Stimulated activated CD8-positive, alpha-beta memory T cell treated with anti-CD3 and anti-CD28 coated beads, Interleukin-4, amount 100 ng/mL, for 4 hours (primary cell): ENCODE measurements at places on chromosomes 7 and 10.

- no peak for DNase-seq
Measured at GRCh38 chr7:17007841-17008240, 126.1 kb upstream of the AGR3 start.

DNA sequence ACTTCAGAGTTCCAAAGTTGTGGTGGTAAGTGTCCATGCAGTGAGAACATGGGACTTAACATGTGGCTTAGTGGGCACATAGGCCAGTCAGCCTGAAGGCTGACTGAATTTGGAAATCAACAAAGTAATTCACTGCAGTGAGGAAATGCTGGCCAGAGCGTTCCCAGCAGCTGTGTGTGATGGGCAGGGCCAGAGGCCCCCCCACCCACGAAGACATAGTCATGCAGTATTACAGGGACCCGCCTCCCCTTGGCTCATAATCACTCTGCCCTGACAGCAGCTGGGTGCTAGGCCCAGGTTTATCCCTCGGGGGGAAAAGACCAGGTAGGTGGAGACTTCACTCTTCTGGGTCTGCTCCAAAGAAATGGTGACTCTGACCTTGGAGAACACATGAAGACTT, 33.7 kb downstream of the HTR5A start:
- DNase-seq = no peak

GRCh38 chr10:44822966-44823365, 88.2 kb upstream of the TMEM72 start:
- no peak for DNase-seq

DNA sequence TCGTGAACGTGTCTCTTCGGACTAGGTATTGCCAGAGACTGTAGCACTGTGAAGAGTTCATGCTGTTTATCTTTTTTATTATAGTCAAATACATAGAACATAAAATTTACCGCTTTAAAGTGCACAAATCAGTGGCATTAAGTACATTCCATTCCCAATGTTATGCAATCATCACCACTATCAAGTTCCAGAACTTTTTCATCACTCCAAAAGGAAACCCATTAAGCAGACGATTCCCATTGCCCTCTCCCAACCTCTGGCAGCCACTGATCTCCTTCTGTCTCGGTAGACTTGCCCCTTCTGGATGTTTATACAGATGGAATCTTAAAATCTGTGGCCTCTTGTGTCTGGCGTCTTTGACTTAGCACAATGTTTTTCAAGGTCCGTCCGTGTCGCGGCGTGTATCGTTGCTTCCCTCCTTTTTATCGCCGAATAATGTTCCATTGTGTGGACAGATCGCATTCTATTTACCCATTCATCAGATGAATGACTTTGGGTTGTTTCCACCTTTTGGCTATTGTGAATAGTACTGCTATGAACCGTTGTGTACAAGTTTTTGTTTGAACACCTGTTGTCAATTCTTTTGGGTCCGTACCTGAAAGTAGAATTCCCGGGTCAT, 2.7 kb downstream of the PROSER2 start:
- DNase-seq = no peak

GRCh38 chr7:36295090-36295489, 94.6 kb upstream of the ANLN start:
- no peak for DNase-seq

DNA sequence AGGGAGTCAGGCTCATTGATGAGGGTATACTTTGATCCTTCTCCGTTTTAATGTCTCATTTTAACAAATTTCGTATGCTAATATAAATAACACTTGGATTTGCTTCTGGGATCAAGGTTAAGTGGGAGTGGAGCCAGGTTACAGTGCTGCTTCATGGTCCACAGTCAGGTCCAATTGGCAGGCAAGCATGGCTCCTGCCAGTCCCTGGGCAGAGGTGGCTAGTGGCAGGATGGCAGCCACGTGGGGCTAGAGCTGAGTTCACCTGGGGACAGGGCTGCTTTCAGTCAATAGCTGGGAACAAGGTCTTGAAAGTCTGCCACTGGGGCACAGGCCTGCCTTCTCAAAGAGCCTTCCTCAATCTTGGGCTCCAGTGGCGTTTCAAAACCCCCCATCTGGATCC, 16.0 kb upstream of the VWA2 start:
- no peak for DNase-seq

- DNase-seq = no peak
Measured at GRCh38 chr7:117949232-117949631, 76.0 kb upstream of the CTTNBP2 start.

DNA sequence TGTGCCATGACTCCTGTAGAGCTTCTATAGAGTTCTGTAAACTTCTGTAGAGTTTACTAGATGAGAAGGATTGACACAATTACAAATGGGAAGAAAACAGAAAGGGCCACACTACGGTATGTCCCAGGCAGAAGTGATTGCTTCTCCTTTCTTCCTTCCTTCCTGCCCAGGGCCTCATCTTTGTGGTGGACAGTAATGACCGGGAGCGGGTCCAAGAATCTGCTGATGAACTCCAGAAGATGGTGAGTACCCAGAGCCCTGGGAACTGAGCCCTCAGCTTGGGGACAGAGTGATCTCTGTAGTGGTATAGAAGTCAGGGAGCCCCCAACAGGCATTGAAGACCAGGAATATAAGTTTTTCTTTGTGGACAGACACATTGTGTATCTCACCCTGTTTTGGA, 1.7 kb downstream of the ARF5 start:
- DNase-seq = no peak

GRCh38 chr10:22315455-22316285, 518 bp upstream of the COMMD3 start:
- DNase-seq = no peak

- DNase-seq = no peak
Measured at GRCh38 chr10:117476281-117476680, 66.3 kb upstream of the EMX2 start.

GRCh38 chr10:30705101-30705624, 75.6 kb upstream of the LYZL2 start:
- DNase-seq = no peak

- DNase-seq = no peak
Measured at GRCh38 chr7:20520530-20520929, 94.9 kb upstream of the ABCB5 start.

DNA sequence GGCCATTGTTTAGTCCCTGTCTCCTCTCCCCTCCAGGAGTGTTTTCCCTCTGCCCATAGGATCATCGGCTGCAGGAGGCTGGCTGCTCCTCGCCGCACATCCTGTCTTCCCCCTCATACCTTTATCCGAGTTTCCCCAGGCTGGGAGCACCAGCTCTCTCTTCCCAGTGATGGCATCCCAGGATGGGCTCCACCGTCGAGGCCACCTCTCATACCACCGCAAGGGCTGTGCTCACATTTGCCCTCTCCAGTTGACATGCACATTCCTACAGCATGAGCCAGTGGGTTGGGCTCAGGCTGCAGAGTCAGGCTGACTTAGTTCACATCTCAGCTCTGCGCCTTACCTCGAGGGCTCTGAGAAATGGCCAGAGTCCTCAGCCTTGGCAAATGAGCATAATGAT, 12.1 kb downstream of the HKDC1 start:
- DNase-seq = no peak

GRCh38 chr10:90363799-90364483, 493.9 kb downstream of the HTR7 start:
- DNase-seq = no peak

DNA sequence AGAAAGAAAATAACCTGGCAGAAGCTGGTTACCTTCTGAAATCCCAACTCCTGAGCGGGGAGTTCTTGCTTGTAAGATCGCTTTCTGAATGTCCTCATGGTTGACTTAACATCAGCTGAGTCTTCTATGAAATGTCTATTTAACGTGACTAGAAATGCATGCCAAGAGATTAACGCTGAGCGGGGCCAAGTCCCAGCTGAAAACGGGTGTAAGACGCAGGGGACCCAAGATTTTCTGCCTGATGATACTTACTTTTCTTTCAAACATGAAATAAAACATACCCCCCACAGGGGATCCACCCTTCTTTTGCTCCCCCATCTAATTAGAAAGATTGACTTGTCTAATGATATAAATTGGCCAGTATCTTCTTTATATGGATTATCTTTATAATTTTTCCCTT, 14.9 kb downstream of the OR9A2 start:
- no peak for DNase-seq

DNA sequence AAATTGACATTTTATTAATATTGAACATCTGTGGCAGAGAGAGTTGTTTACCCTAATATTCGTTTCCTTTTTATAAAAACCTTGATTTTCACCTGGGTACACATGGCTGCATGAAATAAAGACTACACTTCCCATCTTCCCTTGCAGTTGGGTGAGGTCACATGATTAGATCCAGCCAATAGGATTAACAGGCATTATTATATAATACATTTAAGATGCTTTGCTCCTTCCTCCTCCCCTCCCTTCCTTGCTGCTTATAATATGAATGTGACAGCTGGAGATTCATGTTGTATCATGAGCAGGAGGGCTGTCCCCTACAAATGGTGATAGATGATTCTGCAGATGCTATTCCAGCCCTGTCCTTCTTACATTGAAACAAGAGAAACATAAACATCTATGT, 146.6 kb downstream of the SH2D4B start:
- no peak for DNase-seq

DNA sequence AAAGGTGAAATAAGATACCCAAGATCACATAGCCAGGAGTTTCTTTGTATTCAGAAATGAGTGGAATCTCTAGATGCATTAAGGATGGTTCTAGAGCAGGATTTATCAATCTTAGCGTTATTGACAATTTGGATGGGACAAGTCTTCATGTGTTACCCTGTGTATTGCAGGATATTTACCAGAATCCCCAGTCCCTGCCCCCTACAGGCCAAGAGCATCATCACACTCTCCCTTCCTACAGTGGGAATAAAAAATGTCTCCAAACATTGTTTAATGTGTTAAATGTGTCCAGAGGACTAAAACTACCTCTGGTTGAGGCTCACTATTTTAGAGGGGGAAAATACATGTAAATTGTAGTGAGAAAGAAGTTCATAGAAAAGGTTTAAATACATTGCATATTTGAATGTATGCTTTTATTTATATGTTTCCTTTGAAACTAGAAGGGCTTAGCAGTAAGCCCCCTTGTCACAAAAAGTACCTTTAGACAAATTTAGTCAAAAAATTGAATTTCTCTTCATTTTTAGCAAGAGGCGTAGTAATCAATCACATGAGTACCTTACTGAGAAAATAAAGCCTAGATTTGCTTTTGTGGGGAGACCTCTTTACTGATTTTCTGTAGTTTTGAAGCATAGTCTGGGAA, 141.2 kb downstream of the MLLT10 start:
- peak; percentile 4 for DNase-seq

DNA sequence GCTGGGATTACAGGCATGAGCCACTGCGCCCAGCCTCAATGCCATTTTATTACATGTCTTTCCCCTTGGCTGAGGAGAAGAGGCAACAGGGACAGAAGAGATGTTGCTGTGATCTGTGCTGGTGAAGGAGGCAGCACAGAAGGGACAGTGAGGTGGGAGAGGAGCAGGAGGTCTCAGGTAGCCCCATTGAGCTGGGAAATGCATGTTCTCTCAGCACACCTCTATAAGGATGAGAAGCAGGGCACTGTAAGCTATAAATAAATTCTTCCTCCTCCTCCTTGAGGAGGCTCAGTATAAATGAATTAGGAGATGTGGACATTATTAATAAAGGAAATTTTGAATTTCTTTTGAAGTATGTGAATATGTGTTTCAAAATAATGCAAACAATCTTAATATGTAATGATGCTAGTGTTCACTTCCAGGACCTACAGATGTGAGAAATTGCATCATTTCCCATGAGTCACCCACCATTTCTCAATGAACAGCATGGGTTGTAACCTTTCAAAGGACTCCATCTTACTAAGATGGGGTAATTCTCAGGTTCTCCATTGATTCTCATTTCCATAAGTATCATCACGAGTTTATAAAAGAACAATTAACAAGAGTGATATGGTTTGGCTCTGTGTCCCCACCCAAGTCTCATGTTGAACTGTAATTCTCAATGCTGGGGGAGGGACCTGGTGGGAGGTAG, 88.9 kb upstream of the ODAD2 start:
- no peak for DNase-seq

DNA sequence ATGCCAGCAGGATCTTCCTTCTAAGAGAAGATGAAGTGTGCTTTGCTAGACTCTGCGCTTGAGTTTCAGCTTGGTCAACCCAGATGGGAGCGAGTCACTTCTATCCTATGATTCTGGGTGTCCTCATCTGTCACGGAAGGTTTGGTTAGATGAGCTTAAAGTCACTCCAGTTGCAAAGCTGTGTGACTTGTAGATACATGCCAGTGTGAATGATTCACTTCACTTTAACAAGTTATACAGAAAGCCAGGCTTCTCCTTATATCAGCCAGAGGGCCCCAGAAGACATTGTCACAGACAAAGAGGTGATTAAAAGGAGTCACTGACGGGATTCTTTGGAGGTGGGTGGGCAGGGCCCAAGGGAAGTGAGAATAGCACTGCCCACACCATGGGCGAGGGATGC, 122.6 kb upstream of the PFKP start:
- no peak for DNase-seq

DNA sequence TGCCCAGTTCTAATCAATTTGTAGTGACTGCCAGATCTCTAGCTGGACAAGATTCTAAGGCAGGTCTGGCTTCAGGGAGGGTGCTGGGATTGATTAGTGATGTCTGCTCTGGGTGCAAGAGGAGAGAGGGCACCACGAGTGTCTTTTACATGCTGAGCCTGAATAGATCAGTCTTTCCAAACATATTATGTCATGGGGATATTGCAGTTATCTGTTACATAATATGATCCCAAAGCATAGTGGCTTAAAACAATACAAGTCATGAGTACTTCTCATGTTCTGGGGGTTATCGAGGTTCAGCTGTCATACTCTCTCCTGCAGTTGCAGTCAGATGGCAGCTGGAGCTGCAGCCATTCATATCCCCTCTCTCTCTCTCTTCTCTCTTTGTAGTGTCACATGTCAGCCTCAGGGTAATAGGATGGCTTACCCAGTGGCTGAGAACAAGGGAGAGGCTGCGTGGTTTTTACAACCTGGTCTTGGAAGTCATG, 26.0 kb downstream of the SLC29A3 start:
- DNase-seq = no peak

DNA sequence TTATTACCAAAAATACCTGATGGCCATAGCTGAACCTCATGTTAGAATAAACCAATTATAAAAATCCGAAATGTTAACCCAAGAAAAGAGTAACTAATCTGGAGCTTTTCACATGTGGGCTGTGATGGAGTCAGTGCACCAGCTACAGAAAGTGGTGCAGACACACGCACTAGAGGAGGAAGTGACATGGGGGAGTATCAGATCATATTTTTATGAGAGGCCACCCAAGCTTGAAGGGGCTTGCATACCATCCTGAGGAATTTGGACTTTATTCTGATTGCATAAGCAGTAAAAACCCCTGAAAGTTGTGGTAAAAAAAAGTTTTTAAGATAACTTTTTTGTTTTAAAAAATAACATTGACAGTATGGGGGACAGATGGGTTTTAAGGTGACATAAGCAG, 1148.5 kb upstream of the CELF2 start:
- no peak for DNase-seq

GRCh38 chr10:45256246-45256645, 59.2 kb downstream of the OR13A1 start:
- DNase-seq = no peak

GRCh38 chr7:143892527-143893300, 9.3 kb downstream of the TCAF1 start:
- DNase-seq = no peak

- no peak for DNase-seq
Measured at GRCh38 chr7:125147047-125147446, 217.4 kb upstream of the POT1 start.
